ENCODE measurements at places on chromosomes 12 and 14. TPM values are rescaled to one million over a fixed set of nuclear protein-coding genes. Genes with fewer than 3 reads are reported as not detected.

The ABCD4 gene
- polyA plus RNA-seq: 13.2 TPM

The SLC17A8 gene
- not detected for polyA plus RNA-seq

- no peak for DNase-seq
These were observed 2.8 kb downstream of the FBXL14 start for GRCh38 chr12:1591543-1591942.

- peak; percentile 19 for DNase-seq
These were observed 192.1 kb downstream of the CPNE8 start for GRCh38 chr12:38713294-38713693.

GRCh38 chr12:89134213-89134770 is 218.0 kb downstream of the DUSP6 start:
- no peak for DNase-seq

DNA sequence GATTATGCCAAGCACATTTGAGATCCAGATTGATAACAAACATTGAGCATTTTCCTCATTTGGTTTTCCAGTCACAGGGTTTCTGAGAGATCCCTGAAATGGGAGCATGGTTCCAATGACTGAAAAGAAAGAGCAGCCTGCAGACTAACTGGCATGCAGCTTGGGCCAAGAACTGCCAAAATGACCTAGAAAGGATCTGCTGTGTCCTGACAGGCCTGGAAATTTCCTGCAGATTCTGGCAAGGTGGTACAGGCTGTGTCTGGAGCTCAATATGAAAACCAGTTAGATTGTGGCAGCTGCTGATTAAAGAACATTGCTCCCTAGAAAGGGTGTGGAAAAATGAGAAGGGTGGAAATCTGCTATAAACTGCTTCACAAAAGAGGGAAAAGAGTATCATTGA is 417.3 kb downstream of the IPO8 start:
- no peak for DNase-seq

- no peak for DNase-seq
These were observed 149.8 kb downstream of the DACT1 start for GRCh38 chr14:58787592-58787991.

DNA sequence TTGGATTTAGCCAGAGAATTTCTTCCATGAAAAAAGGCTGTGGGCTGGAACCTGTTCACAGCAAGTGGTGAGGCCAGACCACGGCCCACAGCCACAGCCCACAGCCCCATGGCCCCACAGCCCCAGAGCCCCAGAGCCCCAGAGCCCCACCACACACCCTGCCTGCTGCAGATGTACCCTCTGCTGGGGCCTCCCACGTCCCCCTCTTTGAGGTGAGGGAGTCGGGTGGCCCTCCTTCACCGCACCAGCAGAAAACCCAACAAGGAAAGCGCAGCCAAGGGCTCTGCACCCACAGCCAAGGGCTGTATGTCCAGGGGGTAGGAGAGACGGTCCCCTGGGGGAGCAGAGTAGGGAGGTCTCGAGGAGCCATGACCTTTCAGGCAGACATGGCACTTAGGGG is 327.5 kb upstream of the DIO3 start:
- DNase-seq: no peak
